GM12878 (cell line): ENCODE measurements at places on chromosomes 7 and 10. TPM values are rescaled to one million over a fixed set of nuclear protein-coding genes. Genes with fewer than 3 reads are reported as not detected.

DNA sequence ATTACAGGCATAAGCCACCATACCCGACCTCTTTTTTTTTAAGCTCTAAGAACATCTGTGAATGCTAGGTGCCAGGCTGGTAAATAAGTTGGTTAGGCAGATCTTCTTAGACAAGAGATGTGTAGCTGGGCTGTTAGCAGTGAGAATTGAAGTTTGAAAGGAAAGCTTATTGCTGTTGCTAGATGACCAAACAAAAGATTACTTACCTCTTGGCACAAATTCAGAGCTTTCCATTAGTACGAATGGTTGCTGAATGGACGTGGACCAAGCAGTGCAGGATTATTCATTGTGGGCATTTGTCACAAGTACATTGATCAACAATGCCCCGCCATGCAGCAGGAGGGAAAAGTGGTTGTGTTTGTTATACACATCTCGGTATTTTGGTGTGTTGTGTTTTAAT, 131.2 kb downstream of the GFRA1 start:
- H3K4me1 ChIP-seq, result no peaks in the 10 kb centered on the region
- H3K27ac ChIP-seq, result no peak overlapping the region
- no peaks in the 10 kb centered on the region for H3K27me3 ChIP-seq
- no peaks in the 10 kb centered on the region for H3K36me3 ChIP-seq
- no peak for DNase-seq

DNA sequence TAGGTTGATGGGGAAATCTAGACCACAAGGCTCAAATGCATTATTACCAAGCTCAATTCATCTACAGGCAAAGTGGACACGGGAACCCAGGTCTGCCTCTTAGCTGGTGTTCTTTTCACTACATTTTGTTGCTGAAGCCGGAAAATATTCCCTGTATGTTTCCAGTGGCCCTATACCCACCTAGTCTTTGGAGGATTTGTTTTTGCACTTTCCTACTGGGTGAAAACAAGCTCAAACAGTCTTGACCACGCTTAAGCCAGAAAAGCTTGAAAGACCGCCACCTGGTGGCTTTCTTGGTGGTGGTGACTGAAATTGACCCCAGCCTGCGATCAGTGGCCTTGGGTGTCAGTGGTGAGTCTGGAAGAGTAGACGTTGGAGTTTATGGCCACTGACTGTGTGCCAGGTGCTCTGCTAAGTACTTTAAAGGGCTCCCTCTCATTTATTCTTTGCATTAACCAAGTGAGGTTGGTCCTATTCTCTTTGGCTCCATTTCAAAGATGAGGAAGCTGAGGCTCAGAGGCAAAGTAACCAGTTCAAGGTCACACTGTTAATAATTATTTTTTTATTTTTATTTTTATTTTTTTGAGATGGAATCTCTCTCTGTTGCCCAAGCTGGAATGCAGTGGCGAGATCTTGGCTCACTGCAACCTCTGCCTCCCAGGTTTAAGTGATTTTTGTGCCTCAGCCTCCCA, 11.1 kb upstream of the CRTAC1 start:
- no peaks in the 10 kb centered on the region for H3K36me3 ChIP-seq
- no peak for DNase-seq
- H3K4me1 ChIP-seq, result no peaks in the 10 kb centered on the region

- peaks cover 25% of the 10 kb centered on the region for H3K4me1 ChIP-seq
- peak overlapping the region; percentile 28; the same call in 1 of the 2 replicates for H3K4me3 ChIP-seq
- peak; percentile 40 for DNase-seq
- H3K27ac ChIP-seq, result peak overlapping the region; percentile 3; the same call in 1 of the 2 replicates
- no peaks in the 10 kb centered on the region for H3K36me3 ChIP-seq
- no peaks in the 10 kb centered on the region for H3K27me3 ChIP-seq
These were observed 34.7 kb downstream of the IMMP2L start for GRCh38 chr7:111527545-111527944.

DNA sequence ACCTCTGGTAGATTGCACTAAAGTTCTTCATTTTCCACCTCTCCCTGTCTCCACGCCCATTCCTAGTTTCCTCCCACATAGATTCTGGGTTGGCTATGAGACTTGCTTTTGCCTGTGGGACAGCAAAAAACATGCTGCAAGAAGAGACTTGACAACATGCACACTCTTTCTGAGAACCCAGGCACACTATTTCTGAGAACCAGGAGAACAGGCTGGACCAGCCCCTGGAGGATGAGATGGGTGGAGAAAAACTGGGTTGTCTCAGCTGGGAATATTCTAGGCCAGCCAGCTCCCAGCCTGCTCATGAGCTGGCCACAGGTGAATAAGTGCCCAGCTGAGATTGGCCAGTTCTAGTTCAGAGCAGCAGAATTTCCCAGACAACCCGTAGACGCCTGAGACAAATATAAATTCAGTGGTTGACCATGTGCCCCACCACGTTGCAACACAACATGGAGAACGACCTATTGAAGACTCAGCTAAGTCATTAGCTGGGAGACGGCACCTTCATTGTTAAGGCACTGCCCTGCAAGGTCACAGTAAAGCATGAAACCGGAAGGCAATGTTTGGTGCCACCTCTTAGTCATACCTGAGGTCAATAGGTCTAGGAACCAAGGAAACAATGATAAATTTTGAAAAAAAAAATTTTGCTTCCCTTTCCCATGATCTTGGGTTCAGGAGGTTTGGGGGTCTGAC, 92.7 kb upstream of the AKR1E2 start:
- H3K4me3 ChIP-seq, result no peak overlapping the region
- H3K27ac ChIP-seq, result no peak overlapping the region
- H3K27me3 ChIP-seq, result no peaks in the 10 kb centered on the region
- no peak for DNase-seq
- H3K36me3 ChIP-seq, result no peaks in the 10 kb centered on the region

- no peaks in the 10 kb centered on the region for H3K4me1 ChIP-seq
- no peak overlapping the region for H3K27ac ChIP-seq
- H3K36me3 ChIP-seq, result no peaks in the 10 kb centered on the region
- H3K27me3 ChIP-seq, result no peaks in the 10 kb centered on the region
- no peak overlapping the region for H3K4me3 ChIP-seq
- no peak for DNase-seq
These were observed 167.4 kb upstream of the PRSS58 start for GRCh38 chr7:142425281-142425680.

- no peak overlapping the region for H3K27ac ChIP-seq
- H3K4me1 ChIP-seq, result no peaks in the 10 kb centered on the region
- no peaks in the 10 kb centered on the region for H3K27me3 ChIP-seq
- H3K4me3 ChIP-seq, result no peak overlapping the region
- H3K36me3 ChIP-seq, result no peaks in the 10 kb centered on the region
- no peak for DNase-seq
These were observed 62.0 kb downstream of the ZNF33B start for GRCh38 chr10:42576338-42576737.

GRCh38 chr7:102469972-102470825, 5.4 kb downstream of the LRWD1 start:
- H3K27ac ChIP-seq, result no peak overlapping the region
- H3K27me3 ChIP-seq, result no peaks in the 10 kb centered on the region
- peaks cover 26% of the 10 kb centered on the region for H3K36me3 ChIP-seq
- peaks cover 9% of the 10 kb centered on the region for H3K4me1 ChIP-seq

GRCh38 chr10:7439696-7440095, 28.9 kb upstream of the SFMBT2 start:
- H3K36me3 ChIP-seq, result no peaks in the 10 kb centered on the region
- H3K4me1 ChIP-seq, result peaks cover 28% of the 10 kb centered on the region
- DNase-seq, result no peak
- no peak overlapping the region for H3K27ac ChIP-seq
- no peaks in the 10 kb centered on the region for H3K27me3 ChIP-seq

DNA sequence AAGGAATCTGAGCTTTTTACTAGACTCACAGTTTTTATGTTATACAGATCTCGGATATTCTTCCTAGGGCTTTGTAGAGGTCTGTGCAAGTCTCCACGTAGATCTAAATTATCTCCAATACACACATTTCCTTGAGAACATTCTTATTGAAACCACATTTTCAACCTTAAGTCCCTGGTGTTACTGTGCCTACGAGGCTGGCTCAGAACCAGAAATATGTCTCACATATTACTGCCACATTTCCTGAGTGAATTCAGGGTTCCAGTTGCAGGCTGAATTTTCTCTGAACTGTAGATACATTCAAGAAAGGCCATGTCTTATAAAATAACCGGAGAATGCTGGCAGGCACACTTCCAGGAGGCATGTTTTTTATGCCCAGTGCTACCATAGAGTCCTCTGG, 46.5 kb downstream of the INHBA start:
- H3K27ac ChIP-seq, result no peak overlapping the region
- no peak for DNase-seq
- H3K27me3 ChIP-seq, result no peaks in the 10 kb centered on the region
- H3K4me1 ChIP-seq, result no peaks in the 10 kb centered on the region
- H3K4me3 ChIP-seq, result no peak overlapping the region
- H3K36me3 ChIP-seq, result no peaks in the 10 kb centered on the region

DNA sequence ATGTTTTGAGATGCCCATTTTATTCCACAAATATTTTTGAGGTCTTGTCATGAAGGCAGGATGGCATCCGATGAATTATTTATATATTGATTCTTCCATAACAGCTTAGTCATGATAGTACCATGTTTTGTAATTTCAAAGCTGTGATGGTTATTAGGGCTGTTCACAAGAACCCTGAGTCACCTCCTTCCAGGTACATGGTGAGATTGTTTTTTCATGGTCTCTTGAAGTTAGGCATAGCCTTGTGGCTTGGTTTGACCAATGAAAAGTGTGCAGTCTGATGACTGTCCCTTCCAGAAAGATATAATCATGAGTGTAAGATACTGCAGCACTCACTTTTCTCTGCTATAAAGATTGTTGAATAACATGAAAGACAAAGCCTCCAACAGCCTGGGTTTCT, 274.8 kb downstream of the FGFR2 start:
- H3K36me3 ChIP-seq, result no peaks in the 10 kb centered on the region
- no peak overlapping the region for H3K27ac ChIP-seq
- H3K27me3 ChIP-seq, result no peaks in the 10 kb centered on the region

DNA sequence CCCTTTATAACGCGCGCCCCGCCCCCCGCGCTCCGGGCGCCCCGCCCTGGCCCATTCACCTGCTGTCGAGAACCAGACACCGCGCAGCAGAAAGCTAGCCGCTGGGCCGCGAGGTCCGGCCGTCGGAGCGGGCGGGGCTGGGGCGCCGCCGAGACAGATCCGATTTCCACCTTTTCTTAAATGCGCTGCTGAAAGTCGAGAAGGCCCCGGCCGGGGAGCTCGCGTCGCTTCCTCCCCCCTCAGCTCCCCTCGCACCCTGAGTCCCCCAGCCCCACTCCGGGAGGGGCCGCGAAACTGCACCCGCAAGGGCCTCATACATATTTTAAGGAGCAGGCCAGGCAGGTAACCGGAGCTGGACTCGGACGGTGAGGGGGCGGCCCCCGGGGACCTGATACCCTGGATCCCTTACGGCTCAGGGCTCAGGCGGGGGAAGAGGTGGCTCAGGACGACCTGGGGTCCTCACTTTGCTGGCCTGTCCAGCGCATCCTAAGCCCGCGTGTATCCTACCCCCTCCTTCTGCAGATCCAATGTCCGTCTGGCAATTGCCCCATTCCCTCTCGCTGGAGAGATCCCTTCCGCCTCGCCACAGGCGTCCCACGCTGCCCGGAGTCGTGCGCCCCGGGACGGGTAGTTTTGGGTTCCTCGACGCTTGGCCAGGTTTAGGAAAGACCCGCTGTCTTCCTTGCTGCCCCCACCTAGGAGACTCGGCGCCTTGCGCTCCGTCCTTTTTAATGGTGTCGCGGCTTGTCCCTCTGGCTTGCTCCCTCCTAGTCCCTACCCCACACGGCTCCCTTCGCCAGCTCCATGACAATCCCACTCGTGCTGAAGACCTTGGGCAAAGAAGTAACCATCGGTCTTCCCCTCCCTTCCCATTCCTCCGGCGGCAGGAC, 170.6 kb downstream of the UBE2H start:
- peaks cover 30% of the 10 kb centered on the region for H3K27me3 ChIP-seq
- no peak overlapping the region for H3K27ac ChIP-seq
- H3K4me3 ChIP-seq, result no peak overlapping the region
- no peak for DNase-seq

DNA sequence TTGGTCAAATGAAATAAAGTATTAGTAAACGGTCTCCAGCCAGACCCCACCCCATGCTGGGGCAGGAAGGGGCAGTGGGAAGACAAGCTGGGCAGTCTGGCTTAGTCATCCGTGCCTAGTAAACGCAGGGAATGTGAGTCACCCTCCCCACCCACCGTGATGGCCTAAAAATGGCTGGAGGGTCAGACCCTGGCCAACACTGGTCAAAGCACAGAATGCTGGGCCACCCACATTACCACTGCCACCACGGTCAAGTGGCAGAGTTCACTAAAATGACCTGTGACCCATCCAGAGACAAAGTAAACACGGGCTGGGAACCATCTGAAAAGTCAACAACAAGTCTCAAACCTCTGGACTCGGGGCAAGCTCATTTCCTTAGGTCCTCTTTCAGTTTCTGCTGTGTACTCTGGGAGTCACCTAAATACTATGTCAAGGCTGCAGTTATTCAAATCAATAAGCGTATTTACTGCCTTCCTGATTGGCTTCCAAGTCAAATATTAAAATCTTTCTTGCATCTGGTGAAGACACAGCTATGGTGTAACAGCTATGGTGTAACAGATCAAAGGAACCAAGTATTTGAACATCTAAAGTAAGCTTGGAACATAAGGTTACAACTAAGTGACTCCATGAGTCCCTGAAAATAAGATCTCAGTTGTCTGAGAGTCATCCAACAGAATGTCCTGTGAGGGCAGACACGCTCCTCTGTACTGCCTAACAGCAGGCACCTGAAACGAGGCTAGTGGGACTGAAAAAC, 3.0 kb downstream of the ZFAND2A start:
- no peak overlapping the region for H3K4me3 ChIP-seq
- H3K27ac ChIP-seq, result no peak overlapping the region
- H3K27me3 ChIP-seq, result no peaks in the 10 kb centered on the region
- peaks cover 12% of the 10 kb centered on the region for H3K36me3 ChIP-seq
- H3K4me1 ChIP-seq, result peaks cover 3% of the 10 kb centered on the region; the same call in 1 of the 2 replicates

- no peaks in the 10 kb centered on the region for H3K36me3 ChIP-seq
- no peaks in the 10 kb centered on the region for H3K4me1 ChIP-seq
- H3K4me3 ChIP-seq, result no peak overlapping the region
- no peak for DNase-seq
These were observed 28.2 kb downstream of the MEOX2 start for GRCh38 chr7:15658247-15658646.

- no peak for DNase-seq
- H3K4me3 ChIP-seq, result no peak overlapping the region
- no peak overlapping the region for H3K27ac ChIP-seq
- H3K4me1 ChIP-seq, result no peaks in the 10 kb centered on the region
- H3K36me3 ChIP-seq, result no peaks in the 10 kb centered on the region
- no peaks in the 10 kb centered on the region for H3K27me3 ChIP-seq
These were observed 55.4 kb downstream of the GRID1 start for GRCh38 chr10:86311190-86311589.

- no peaks in the 10 kb centered on the region; the same call in 1 of the 2 replicates for H3K4me1 ChIP-seq
- DNase-seq, result no peak
- peaks cover 24% of the 10 kb centered on the region for H3K36me3 ChIP-seq
- no peak overlapping the region for H3K27ac ChIP-seq
- no peaks in the 10 kb centered on the region for H3K27me3 ChIP-seq
These were observed 8.8 kb downstream of the TMEM120A start for GRCh38 chr7:75985518-75986146.

KCND2 gene
- polyA plus RNA-seq, result 5.8 and 6.2 TPM in 2 replicates

GBX1 gene
- polyA plus RNA-seq, result not detected in 2 replicates

SPDYE9 gene
- 1.2 and 1.8 TPM in 2 replicates for polyA plus RNA-seq

HGF gene
- 0.34 and 0.80 TPM in 2 replicates for polyA plus RNA-seq

CARD11 gene
- polyA plus RNA-seq, result 19.3 and 26.1 TPM in 2 replicates

PDE6C gene
- polyA plus RNA-seq, result 0.13 TPM in 1 of 2 replicates, not detected in the other

RAMP3 gene
- polyA plus RNA-seq, result not detected in 2 replicates

ADCYAP1R1 gene
- not detected in 2 replicates for polyA plus RNA-seq

SPAG6 gene
- polyA plus RNA-seq, result 0.43 TPM in 1 of 2 replicates, not detected in the other

SUN3 gene
- polyA plus RNA-seq, result 0.29 TPM in 1 of 2 replicates, not detected in the other
